ENCODE measurements at places on chromosomes 4 and X.
A peak's percentile ranks its signal among the peaks of the same experiment; 100 is the strongest.

DNA sequence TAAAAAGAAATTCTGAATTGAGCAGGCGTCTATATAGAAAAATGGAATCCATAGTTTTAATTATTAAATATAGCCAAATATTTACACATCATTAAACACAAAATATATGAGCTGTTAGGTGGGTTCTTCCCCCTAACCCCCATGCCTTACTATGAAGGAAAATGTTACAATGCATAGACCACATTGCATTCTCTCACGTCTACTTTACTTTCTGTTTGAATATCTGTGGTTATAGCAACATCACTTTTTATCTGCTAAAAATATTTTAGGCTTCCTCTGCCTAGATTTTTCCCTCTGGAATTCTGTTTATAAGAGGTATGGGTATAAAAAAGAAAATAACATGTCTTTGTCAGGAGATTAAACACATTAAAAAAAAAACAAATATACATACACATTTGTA is 73.1 kb downstream of the MAML3 start:
- DNase-seq = no peak

DNA sequence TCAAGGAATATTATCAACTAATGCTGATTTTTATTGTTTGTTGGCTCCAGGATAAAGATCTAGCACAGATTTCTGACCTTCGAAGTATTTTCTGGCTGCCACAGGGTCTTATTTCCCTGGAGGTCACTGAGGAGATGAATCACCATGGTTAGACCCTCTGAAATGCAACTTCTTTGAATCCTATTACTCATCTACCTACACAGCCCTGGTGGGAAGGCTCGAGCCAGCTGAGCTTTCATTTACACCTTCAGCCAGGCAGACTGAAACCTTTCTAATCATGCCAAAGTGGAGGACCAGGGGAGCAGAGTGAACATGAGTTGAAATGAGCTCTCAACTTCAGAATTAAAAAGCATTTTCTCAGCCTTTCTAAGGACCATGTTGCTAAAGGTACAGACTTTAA is 130.5 kb downstream of the SMIM20 start:
- no peak for DNase-seq

DNA sequence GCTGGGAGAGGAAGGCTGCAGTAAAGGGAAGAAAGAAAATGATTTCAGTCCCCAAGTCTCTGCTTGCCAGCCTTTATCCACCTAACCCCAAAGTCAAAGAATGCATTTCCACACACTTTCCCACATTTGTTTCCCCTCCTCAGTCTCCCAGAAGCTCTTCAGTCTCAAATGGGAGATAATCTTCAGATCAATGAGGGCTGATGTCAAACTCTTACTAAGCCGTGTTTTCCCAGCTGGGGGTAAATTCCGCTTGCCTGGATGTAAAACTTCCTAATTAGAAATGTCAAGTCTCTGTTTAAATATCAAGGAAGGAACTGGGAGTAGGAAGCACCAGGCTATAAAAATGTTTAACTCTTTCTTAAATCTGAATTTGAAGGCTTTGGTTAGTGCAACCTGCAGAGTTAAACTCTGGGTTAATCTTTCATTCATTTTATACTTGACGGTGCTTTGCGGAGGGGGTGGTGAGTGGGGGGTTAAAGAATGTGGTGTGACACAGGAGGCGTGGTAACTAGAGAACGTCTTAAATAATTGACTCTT is 601.4 kb upstream of the ACTRT1 start:
- no peak for DNase-seq

GRCh38 chrX:154121207-154121606 is 22.8 kb upstream of the OPN1LW start:
- DNase-seq = no peak

GRCh38 chrX:110743679-110744340 is 51.8 kb downstream of the CHRDL1 start:
- no peak for DNase-seq

DNA sequence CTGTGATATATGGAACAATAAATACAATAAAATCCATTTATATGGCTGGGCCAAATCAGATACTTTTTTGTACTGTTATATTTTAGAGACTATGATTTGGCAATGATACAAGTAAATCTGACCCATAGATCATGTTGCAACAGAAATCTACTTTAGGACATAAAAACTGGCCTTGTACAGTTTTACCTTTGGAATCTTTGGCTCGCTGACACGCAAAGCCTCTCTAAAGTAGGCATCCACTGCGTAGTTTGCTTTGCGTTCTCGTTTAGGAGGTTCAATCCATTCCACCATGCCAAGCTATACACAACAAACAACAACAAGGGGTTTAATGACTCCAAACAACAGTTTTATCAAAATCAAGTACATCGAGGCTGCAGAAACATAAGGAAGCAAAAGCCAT is 42.4 kb downstream of the SMARCA1 start:
- no peak for DNase-seq

DNA sequence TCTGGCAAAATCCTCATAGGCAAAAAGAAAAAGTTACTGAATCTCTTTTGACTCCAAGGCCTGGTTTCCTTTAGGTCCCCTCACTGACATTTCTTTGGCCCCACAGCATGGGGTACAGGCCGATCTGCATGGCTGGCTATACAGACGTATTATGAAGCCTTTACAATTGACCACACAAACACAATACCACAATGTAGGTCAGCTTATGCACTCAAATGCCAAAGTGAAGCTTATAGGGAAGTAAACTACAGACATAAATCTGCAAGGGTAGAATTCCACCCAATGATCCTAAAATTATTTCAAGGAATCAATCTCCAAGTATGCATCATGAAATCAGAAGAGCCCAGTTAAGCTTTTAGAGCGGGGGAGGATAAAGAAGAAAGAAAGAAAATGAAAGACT is 20.7 kb downstream of the STX18 start:
- DNase-seq = no peak

DNA sequence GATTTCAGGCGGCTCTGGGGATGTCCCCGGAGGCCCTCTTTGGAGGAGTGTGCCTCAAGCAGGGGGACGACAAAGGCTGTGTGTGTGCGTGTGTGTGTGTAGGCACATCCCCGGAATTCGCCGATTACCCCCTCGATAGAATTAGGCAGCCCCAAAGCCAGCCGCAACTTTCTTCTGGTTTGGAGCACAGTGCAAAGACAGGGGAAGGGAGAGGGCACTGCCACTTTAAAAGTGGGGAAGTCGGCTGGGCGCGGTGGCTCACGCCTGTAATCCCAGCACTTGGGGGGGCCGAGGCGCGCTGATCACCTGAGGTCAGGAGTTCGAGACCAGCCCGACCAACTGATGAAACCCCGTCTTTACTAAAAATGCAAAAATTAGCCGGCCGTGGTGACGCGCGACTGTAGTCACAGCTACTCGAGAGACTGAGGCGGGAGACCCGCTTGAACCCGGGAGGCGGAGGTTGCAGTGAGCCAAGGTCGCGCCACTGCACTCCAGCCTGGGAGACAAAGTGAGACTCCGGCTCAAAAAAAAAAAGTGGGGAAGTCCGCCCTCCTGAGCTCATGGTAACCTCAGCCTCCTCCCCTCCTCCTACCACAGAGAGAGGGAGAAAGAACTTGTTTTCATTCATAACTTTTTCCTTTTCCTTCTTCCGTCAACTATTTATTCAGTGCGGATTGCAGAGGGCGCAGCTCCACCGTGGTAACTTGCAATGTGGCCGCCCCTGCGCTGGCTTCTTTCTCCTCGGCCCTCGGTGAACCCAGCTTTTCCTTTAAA is 2.4 kb downstream of the SPRY1 start:
- no peak for DNase-seq

DNA sequence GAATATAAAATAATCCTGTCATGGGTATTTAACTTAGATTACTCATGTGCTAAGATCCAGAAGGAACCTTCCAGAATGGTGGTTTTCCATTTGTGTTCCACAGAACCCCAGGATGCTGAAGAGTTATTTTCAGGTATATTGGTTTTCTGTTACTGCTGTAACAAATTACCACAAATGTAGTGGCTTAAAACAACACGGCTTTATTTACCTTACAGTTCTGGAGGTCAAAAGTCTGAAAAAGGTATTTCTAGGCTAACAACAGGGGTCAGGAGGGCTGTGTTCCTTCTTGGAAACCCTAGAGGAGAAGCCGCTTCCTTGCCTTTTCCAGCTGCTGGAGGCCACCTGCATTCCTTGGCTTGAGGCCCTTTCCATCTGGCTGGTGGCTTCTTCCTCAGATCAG is 57.9 kb upstream of the HPSE start:
- no peak for DNase-seq

DNA sequence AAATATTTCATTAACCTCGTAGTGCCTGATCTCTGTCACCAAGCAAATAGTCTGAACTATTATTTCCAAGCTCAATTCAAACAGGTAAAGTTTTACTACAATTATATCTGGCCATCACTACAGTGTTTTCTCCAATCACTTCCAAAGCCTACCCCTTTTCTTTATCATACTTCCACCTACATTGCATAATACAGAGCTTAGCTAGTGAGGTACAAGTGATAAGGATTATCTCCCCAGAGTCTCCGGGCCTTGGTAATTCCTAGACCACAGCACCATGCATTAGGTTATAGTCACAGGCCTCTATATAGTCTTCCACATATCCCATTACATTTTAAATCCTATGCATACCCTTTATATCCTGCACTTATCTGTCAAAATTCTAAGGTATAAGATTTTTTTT is 154.2 kb downstream of the SNCA start:
- DNase-seq = no peak

DNA sequence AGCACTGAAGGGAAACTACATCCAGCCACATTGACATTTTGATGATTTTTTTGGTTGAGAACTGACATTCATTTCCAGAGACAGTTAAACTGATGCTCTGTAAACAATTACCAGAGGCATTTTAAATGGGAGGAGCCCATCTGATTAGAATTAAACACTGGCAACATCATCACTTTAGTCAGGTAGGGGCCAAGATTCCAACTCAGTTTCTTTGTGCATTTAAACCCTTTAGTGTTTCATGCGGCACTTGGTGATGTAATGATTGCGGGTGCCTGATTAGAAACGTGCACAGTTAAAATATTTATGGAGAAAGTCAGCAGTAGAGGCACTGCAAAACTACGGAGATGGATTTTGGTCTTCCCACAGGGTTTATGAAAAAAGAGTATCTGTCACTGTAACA is 16.1 kb downstream of the TNIP3 start:
- no peak for DNase-seq

- no peak for DNase-seq
Observed at GRCh38 chrX:118631586-118631985, 95.8 kb upstream of the IL13RA1 start.

DNA sequence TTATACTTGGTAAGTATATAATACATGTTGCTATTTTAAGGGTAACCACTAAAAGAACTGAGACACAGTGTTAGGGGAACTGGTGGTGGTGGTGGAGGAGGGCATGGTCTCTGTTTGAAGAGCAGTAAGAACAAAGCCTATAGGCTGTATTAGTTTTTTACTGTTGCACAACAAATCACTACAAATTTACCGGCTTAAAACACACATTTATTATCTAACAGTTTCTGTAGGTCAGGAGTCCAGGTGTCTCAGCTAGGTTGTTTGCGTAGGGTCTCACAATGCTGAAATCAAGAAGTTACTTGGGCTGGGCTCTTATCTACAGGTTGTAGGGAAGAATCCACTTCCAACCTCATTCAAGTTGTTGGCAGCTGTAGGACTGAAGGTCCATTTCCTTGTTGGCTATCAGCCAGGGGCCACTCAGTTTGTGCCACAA is 52.6 kb downstream of the CASK start:
- DNase-seq = no peak

DNA sequence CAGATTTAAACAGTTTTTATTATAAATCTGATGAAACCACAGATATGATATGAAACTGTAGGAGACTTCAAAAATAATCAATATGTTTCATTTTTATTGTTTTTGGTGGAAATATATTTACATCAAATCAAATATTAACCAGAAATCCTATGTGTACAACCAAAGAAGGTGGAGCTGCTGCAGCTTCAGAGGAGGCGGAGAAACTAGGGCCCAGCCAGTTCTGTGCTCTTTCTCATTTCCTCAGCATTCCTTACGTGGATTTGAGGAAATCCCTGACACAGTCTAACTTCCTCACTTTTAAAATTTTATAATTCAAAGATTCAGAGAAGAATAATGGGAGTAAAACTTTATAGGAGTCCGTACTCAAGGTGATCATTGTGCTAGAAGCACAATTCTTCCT is 610.7 kb upstream of the CPXCR1 start:
- DNase-seq = no peak

- no peak for DNase-seq
Observed at GRCh38 chr4:175066923-175067627, 148.9 kb downstream of the ADAM29 start.

DNA sequence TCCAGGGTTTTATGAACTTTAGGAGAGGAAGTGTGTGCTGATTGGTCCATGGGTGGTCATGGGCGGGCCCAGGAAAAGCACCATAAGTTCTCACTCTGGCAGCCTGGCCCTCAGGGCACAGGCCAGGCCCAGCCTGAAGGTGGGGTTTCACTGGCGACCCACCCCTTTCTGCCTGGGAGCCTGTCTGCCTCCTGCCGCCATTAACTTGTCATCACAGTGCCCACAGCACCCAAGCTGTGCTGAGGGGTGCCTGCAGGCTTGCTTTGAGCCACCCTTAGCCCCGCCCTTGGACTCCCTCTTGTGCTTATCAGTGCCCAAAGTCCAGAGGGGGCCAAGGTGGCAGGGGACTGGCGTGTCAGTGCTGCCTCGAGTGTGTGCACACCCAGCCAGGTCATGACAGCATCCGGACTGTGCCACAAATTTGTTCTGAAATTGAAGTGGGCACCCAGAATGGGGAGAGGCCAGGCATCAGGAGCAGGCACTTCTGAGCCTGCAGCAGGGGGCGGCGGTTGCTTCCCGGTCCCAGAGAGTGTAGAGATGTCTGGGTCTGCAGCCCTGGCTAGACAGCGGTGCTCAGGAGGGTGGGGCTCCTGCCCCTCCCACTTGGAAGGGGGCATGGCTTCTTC is 455.6 kb downstream of the TMA16 start:
- no peak for DNase-seq

GRCh38 chr4:151302432-151302831 is 23.0 kb downstream of the SH3D19 start:
- DNase-seq = no peak

GRCh38 chr4:56907489-56908205 is at the start of gene REST:
Gene REST, plus strand, starts transcription at chr4:56907900. Its CDS starts 2,739 bp downstream, at chr4:56910639.
- peak; percentile 79 for DNase-seq

GRCh38 chrX:151488677-151489076 is 74.8 kb upstream of the PASD1 start:
- DNase-seq = no peak

- DNase-seq = no peak
Observed at GRCh38 chr4:189500970-189501369, 439.7 kb upstream of the FRG1 start.

DNA sequence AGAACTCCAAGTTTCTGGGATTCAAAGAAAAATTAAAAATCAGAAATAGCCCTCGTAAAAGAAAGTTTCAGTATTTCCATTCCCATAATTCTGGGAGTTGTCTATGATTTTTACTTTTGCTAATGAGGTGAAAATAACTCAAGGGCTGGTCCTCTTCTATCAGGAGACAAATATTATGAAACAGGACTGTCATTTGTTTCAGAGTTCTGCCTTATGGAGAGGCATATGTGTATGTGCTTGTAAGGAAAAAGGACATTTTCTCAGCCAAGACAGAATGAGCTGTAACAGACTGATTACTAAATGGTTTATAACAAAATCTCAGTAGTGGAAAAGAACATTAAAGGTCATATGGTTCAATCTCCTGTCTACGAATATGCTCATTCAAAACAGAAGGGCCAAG is 59.0 kb upstream of the TAB3 start:
- DNase-seq = no peak

Data from activated T-helper 1 cell treated with Interleukin-2 at 50 U/mL for 16 hours (primary cell).